ENCODE measurements at places on chromosomes 1 and 21.

- no peak for DNase-seq
Observed at GRCh38 chr21:41751611-41752011, 15.2 kb downstream of the RIPK4 start.

- no peak for DNase-seq
Observed at GRCh38 chr1:94022471-94023189, 98.3 kb downstream of the ABCA4 start.

DNA sequence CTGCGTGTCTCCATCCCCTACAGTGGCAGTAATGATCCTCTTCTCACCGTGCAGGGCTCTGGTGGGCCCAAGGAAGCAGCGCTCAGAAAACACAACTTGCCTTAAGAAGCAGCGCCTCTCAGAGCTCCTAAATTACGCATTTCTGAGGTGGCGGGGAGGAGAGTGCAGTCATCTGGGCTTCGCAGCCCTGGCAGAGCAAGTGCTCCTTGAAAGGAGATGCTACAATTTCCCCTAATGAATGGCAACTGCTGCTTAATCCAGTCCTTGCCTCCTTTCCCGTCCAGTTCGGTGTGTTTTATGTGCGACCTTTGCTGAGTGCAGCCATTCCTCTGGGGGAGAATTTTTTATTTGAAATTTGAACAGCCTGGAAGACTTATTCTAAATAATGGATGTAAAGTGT, 287.3 kb downstream of the PTPRU start:
- no peak for DNase-seq

- DNase-seq, result no peak
Observed at GRCh38 chr1:145892486-145893087, 6.9 kb upstream of the ANKRD35 start.

- no peak for DNase-seq
Observed at GRCh38 chr1:116133696-116134475, 22.7 kb downstream of the MAB21L3 start.

GRCh38 chr1:188004849-188005248, 1176.1 kb downstream of the PLA2G4A start:
- no peak for DNase-seq

GRCh38 chr1:35561297-35561971, 3.8 kb downstream of the NCDN start:
- DNase-seq, result no peak

DNA sequence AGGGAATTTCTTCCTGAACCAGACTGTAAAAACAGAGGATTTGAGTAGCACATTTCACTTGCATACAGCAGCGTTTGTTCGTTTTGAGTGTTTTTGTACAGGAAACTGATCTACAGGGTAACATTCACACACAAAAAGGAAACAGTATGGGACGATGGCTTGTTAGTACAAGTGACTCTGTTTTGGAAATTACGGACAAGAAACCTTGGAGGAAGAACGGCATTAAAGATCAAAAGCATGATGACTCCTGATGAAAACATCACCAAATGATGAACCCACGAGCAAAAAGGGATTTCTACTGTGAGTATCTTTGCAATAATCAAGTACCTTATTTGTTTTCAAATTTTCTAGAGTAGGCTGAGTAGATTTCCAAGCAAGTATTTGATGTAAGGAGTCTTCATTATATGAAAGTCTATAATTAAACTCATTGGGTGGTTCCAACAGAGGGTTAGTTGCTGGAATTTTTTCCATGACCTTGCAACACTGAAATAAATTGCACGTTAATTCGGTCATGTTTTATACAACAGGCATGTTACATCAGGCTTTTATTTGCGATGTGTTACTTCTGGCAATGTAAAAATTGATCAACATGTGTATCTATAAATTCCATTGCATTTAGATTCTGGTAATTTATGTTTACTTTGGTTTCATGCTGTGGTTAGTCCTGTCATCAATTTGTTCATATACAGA, 76.7 kb upstream of the KCNK2 start:
- no peak for DNase-seq

DNA sequence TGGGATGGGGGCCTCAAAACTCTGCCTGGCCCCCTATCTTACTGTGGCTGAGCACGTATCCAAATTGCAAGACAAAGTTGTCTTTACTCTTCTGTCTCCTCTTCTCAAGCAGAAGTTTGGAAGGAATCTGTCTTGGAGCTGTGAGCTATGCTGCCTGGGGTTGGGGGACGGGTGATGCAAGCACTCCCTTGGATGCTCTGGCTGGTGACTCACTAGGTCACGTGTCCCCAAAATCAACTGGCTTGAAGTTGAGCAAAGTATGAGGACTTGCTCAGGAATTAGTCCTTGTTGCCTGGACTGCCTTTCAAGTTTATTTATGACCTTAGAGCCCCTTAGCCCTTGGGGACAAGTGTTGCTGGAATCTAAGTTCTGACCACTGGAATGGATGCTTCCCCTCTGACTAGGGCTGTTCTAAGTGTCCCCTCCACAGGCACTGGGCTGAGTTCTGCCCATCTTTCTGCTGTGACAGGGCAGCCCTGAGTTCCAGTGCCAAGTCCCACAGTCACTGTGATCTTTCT, 269.5 kb downstream of the HHAT start:
- no peak for DNase-seq

DNA sequence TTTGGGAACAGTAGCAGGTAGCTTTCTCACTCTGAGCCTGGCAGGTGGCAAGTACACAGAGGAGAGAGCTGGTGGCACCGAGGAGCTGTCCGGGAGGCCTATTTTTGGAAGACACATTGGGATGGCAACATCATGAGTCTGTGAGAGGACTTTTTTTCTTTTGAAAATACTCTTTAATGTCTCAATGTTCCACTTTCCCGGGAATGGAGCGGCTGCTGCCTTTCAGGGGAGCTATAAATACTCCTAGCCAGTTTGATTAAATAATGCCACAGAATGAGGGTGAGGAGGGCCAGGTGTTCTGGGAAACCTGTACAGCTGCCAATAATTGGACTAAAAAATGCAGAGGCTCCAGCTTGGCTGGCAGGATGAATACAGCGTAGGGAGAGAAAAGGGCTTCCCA, 93.3 kb upstream of the COG2 start:
- DNase-seq, result no peak

- no peak for DNase-seq
Observed at GRCh38 chr1:43729816-43730463, 22.6 kb downstream of the ST3GAL3 start.

- no peak for DNase-seq
Observed at GRCh38 chr1:221336126-221336525, 405.8 kb downstream of the DUSP10 start.

GRCh38 chr1:35269201-35269988, 886 bp downstream of the ZMYM4 start:
- DNase-seq, result no peak

DNA sequence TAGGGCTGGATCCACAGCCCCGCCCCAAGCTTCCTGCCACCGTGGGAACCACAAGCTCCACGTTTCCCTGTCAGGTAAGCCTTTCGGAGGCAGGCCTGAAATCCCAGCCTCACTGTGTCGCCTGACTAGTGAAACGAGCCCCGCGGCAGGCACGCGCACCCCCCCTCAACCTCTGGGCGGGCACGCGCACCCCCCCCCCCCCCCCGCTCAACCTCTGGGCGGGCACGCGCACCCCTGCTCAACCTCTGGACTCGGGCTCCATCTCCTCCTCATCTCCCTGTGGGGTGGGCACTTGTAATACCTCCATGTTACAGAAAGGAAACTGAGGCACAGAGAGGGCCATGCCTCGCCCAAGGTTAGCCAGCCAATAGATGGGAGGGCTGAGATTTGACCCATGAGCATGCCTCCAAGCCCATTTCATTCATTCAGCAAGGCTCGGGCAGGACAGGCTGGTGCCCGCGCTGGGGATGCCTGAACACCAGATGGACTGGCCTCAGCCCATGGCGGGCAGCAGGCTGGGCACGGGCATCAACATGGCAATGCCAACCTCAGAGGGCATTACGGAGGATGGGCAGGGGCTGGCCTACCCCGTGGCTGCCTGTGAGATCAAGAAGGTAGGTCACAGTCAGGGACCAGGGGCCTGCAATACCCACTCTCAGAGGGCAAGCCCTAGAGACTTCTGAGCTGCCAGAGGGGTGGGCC, 4.7 kb downstream of the CFAP410 start:
- DNase-seq, result no peak

GRCh38 chr1:160009081-160009480, 22.7 kb downstream of the PIGM start:
- no peak for DNase-seq

GRCh38 chr1:216499581-216500272, 76.5 kb upstream of the USH2A start:
- no peak for DNase-seq

DNA sequence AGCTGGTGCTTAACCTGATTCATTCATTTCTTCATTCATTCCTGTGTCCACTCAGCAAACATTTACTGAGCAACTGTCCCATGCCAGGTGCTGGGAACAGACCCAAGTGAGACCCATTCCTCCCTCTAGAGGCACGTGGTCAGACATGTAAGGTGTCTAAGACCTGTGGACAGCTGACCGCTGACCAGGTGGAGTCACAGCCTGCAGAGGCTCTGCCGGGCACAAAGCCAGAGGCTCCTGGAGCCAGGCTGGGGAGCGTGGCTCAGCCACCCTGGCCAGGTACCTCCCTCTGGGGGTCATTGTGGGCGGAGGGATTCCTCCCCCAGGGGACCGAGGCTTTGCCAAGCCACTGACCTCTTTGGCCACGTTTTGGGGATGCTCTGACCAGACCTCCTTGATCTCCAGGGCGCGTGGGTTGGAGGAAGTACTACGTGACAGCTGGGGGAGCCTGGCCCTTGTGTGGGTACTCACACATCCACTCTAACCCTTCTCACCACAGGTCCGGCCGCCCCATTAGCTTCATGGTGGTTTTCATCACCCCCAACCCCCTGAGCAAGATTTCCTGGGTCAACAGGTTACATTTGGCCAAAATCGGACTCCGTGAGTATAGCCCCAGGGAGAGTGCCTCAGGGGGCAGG, 100.3 kb downstream of the ARHGEF10L start:
- DNase-seq, result no peak

DNA sequence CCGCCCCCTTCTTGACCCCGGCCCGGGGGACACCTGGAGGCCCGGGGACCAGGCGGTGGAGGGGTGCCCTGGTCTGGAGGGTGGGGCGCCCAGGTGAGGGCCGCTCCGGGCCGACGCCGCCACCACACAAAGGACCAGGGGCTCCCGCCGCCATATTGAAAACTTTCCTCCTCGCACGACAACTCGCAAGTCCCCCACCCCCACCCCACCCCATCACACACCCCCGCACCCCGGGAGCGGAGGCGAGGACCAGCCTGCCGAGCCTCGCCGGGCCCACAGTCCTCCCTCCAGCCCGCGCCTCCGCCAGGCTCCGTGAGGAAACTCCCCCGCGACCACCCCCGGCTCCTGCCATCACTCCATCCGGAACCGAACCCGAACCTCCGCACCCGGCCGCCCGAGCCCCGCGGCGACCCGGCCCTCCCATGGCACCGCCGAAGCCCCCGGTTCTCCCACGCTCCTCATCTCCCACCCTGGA, 733 bp downstream of the KDM5B start:
- no peak for DNase-seq

DNA sequence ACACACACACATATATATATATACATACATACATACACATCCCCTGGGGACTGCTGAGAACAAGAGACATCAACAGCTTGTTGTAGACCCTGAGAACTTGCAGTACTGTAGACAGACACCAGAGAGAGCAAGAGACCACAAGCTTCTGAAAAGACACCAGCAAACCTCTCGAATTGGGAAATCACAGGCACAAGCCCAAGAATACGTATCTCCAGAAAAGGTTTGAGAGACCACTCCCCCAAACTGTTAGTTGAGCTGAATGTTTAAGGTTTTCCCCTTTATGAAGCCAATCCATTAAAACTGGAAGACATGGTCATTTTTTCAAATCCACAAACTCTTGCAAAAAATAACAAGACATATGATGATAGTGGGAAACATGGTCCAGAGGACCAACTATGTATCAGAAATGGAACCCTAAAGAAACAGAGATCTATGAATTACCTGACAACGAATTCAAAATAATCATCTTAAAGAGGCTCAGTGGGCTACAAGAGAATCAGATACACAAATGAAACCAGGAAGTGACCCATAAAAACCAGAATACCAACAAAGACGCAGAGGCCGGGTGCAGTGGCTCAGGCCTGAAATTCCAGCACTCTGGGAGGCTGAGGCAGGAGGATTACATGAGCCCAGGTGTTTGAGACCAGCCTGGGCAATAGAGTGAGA, 45.1 kb downstream of the SLC2A1 start:
- no peak for DNase-seq

DNA sequence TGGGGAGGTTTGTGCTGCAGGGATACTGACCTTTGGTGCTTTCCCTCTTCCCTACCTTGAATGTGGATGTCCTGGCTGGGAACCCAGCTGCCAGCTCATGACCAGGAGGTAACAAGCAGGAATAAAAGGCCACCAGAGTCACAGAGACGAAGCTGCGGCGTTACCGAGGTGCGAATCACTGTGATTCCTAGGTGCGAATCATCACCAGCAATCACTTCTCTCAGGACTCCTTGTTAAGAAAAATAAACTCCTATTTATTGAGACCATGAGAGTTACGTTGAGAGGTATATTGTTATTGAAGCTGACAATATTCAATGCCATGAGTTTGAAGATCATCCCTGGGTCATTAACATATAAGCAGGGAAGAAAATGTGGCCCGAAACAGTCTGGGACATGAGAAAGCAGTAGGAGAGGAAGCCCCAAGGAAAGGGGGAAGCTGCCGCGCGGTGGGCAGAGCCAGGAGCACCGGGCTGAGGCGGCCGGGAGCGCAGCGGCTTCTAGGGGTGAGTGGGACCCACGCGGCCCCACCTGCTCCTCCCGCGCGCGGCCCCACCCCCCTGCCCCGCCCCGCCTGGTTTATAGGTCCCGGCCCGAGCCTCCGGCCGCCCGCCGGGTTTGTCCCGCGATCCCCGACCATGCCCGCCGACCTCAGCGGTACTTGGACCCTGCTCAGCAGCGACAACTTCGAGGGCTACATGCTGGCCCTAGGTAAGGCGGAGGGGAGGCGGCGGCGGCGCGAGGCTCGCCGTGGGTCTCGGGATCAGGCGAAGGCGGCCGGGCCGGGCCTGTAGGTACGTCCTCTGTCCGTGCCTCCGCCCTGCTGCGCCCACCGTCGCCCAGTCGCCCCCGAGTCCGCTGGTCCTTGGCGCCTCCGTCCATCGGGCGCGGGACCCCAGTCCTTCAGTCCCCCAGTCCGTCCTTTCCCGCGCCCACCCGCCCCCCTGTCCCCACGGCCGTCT, at the start of gene RBP7:
Gene RBP7, plus strand, starts transcription at position 605 of the 959 bp plus-strand sequence. Its CDS starts 31 bp downstream, at position 636.
- no peak for DNase-seq

- no peak for DNase-seq
Observed at GRCh38 chr1:236122176-236122575, 20.2 kb upstream of the GPR137B start.

GRCh38 chr1:187991944-187992343, 1163.2 kb downstream of the PLA2G4A start:
- DNase-seq, result no peak

- no peak for DNase-seq
Observed at GRCh38 chr1:94327001-94327690, 89.8 kb upstream of the ARHGAP29 start.
